Esophagus muscularis mucosa (tissue), 4 donors: ENCODE measurements at places on chromosomes 1 and 21.

- no peak overlapping the region for H3K27ac ChIP-seq
- no peak for DNase-seq
- no peaks in the 10 kb centered on the region for H3K36me3 ChIP-seq
- H3K4me1 ChIP-seq = peaks cover 5% of the 10 kb centered on the region
- H3K4me3 ChIP-seq = no peak overlapping the region
- H3K27me3 ChIP-seq = no peaks in the 10 kb centered on the region
Measured at GRCh38 chr1:109208836-109209463, 4.8 kb upstream of the SARS1 start.

- peak; percentile 53 for DNase-seq
- no peaks in the 10 kb centered on the region for H3K36me3 ChIP-seq
- no peak overlapping the region for H3K27ac ChIP-seq
- H3K4me3 ChIP-seq = no peak overlapping the region
Measured at GRCh38 chr1:177119311-177119710, 45.2 kb downstream of the ASTN1 start.

GRCh38 chr1:201090541-201090940 is 21.7 kb downstream of the CACNA1S start:
- H3K36me3 ChIP-seq = no peaks in the 10 kb centered on the region
- no peak for DNase-seq
- no peak overlapping the region for H3K4me3 ChIP-seq
- H3K27ac ChIP-seq = no peak overlapping the region
- no peaks in the 10 kb centered on the region for H3K27me3 ChIP-seq

DNA sequence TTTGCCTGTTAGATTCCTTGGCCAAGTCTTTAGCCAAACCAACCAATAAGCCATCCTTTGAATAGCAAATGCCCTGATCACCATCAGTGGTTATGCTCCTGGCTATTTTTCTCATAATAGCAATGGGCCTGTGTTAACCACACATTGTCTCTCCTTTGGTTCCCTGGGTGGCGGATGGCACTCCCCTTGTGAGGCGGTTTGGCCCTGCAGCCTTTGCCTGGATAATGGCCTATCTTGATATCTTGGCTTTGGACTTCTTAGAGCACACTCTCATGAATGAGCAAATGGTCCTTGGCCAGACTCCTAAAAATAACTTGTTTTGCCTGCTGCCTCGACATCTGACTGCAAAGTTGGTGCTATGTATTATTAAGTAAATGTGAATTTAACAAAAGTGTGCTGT is 22.4 kb upstream of the ZBTB18 start:
- no peak overlapping the region for H3K4me3 ChIP-seq
- DNase-seq = no peak
- no peaks in the 10 kb centered on the region for H3K4me1 ChIP-seq

- H3K4me1 ChIP-seq = no peaks in the 10 kb centered on the region
- H3K27ac ChIP-seq = no peak overlapping the region
- H3K4me3 ChIP-seq = no peak overlapping the region
- no peaks in the 10 kb centered on the region for H3K36me3 ChIP-seq
Measured at GRCh38 chr1:233440951-233441401, 113.5 kb downstream of the MAP3K21 start.

- peak overlapping the region; percentile 87 for H3K27ac ChIP-seq
- H3K4me3 ChIP-seq = no peak overlapping the region
- no peaks in the 10 kb centered on the region for H3K27me3 ChIP-seq
Measured at GRCh38 chr1:91744953-91745639, 140.9 kb downstream of the TGFBR3 start.
